ENCODE measurements at places on chromosomes 11 and 22.

DNA sequence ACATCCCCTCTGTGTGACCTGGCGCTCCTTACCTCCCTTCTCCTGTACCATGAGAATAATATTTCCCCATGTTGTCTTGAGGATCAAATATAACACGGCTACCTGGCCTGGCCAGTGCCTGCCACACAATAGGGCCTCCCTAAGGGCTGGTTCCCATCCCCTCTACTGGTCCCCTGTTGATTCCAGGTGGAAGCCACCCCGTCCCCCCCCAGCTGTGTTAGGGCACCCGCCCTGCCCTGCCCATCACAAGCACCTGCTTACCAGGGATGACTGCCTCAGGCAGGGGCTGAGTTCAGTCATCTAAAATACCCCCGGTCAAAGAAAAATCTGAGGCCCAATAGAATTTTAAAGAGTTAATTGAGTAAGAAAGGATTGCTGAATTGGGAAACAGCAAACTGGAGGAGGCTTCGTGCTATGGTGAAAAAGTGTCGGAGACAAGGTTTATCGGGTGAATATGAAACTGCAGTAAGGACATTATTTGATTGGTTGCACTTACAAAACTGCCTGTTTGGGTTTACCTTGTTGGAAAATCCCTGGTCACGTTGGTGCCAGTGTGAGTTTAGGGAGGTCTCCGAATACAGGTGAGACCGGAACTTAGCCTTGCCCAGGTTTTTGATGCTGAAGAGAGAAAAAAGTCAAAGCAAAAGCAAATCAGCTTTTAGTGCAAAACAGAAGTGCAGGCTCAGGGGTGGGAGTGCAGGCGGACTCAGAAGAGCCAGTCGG is 5.2 kb downstream of the APOL1 start:
- no peak for DNase-seq

DNA sequence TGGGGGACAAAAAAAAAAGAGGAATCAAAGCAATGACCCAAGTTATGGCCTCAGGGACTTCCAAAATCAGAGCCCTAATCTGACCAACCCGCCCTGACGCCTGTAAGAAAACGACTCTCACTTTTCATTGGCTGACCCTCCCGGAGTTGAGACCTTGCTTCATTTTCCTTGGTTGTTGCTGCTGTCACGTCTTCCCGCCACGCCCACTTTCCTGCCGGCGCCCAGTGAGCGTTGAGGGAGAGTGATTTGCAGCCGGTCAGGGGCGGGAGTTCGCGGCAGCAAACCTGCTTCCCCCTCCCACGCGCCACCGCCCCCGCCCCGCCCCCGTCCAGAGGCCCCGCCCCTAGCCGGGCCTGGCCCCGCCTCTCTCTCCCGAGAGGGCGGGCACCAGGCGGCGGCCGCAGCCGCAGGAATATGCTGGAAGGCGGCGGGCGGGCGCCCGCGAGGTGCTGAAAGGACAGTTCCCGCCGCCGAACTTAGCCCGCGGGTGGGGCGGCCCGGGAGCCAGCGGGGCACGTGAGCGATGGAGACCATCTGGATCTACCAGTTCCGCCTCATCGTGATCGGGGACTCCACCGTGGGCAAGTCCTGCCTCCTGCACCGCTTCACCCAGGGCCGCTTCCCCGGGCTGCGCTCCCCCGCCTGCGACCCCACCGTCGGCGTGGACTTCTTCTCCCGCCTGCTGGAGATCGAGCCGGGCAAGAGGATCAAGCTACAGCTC is at the start of gene RAB39A:
TSS of gene RAB39A (plus strand) at position 403 of the 721 bp plus-strand sequence. CDS start at position 524, 121 bp downstream.
- peak; percentile 91 for DNase-seq

DNA sequence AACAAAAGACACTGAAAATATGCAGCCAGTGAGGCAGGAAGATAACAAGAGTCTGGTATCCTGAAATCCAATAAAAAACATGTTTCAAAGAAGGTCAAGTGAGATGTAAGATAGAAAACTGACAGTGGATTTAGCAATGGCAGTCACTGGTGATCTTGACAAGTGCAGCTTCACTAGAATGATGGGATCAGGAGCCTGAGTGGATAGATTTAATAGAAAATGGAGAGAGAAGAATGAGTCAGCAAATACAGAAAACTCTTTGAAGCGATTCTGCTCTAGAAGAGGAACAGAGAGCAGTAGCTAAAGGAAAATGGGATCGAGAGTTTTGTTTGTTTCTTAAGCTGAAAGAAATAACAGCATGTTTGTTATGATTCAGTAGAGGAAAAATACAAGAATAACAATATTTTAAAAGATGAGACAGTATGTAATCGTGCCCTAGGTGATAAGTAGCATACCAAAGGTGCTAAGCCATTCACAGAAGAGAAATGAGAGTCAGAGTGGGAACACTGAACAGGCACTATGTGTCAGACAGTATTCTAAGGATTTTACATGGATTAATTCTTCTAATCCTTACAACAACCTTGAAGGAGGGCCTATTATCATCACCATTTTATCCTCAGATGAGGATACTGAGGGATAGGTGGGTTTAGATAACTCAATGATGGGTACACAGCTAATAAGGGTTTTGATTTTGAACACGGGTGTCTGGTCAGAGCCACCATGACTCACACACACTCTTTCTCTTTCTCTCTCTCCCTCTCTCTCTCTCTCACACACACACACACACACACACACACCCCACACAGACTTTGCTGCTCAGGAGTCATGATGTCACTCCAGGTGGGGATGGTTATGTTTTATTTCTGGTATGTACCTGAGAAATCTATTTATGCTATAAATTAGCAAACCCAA is 36.3 kb downstream of the MRE11 start:
- DNase-seq, result no peak

DNA sequence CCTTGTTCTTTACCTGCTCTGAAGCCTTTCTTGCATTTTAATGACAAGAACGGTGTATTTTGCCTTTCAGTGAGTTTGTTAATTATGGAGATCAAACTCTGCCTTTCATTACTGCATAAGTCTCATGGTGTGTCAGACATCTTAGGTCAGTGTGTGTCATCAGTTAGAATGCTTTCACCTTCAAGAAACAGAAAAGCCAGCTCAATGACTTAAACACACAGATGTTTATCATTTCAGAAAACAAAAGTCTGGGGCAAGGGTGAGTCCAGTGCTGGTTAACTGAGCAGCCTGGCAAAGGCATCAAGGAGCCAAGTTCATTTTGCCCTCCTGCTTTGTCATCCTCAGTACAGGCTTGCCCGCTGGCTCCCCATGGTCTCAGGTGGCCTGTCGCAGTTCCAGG is 54.5 kb downstream of the PACS1 start:
- DNase-seq, result no peak

DNA sequence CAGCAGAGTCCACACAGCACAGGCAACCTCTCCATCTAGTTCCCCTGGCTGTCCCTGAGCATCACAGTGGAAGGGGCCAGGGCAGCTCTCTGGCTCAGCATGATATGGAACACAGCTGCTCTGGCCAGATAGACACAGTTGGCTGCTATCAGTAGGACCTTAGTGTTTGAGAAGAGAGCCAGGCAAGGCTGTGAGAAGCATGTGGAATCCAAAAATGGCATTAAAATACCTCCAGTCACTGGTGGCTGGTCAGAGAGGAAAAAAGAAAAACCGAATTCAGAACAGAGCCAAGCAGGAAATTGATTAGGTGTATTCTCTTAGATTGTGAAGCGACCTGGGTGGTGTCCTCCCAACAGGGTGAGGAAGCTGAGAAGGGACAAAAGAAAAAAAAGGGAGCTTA is 27.9 kb downstream of the SERPINH1 start:
- no peak for DNase-seq

GRCh38 chr22:50489363-50490243 is 2.9 kb downstream of the MIOX start:
- no peak for DNase-seq

DNA sequence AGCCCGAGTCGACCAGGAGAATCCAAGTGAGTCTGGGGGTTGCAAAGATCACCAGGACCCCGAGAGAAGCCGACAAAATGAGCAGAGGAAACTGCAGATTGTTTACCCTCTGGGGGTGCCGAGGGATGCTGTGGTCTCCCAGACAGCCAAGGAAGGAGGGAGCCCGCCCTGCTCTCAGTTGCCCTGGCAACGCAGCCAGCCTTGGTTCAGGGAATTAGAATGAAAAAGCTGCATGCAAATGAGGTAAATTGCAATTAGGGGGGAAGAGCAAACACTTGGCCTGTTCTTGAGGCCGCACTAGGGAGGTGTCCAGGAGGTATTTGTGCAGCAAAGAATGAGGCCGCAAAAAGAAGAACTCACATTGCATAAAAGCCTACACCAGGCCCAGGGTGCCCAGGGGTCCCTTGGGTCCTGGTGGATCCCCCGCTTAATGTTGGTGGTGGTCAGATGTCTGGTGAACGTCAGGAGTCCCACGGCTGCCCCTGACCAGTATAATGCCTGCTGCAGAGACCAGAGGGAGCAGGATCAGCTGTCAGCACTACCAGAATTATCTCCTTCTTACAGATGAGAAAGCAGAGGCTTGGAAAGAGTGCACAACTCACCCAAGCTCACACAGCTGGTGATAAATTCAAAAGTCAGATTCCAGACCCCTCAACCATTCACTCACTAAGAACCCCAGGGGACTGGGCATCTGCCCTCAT is 40.3 kb upstream of the ATXN10 start:
- no peak for DNase-seq

- no peak for DNase-seq
Measured at GRCh38 chr11:73262851-73263495, 9.2 kb upstream of the P2RY6 start.

GRCh38 chr11:92224054-92224406 is 588 bp upstream of the FAT3 start:
- DNase-seq, result no peak

DNA sequence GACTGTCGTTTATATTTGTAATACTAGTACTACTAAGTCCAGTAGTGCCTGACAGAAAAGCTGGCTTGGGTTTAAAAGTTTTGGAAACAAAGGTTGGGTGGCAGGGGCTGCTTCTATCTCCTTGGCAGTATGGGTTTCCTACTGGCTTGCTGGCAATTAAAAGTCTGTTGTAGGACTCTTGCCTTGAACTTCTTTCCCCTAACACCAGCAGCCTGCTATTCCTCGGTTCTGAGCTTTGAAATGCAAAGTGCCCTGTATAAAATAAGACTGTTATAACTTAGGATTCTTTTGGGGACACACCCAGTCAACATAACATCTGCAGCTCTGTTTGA is 1.3 kb downstream of the RNF169 start:
- no peak for DNase-seq

DNA sequence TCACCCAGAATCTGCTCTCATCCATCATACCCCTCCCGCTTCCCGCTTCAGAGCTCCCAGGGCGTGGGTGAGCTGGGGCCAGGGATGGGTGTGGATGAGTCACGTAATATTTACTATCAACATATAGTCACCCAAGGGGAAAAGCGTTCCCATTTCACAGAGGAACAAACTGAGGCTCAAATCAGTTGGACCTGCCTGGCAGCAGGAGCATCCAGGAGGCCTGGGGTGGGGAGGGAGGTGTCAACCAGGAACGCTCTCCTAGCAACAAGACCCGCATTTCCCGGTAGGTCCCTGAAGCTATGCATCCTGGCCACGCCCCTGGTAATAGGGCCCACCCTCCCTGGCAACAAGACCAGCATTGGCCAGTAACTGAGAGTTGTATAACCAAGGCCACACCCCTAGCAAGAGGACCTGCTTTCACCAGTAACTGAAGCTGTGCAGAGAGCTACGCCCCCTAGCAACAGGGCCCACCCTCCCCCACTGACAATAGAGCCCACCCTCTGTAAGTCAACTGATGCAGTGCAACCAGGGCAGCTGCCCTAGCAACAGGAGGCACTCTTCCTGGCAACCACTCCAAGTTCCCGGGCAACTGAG is 32.7 kb upstream of the TXNRD2 start:
- DNase-seq, result no peak

DNA sequence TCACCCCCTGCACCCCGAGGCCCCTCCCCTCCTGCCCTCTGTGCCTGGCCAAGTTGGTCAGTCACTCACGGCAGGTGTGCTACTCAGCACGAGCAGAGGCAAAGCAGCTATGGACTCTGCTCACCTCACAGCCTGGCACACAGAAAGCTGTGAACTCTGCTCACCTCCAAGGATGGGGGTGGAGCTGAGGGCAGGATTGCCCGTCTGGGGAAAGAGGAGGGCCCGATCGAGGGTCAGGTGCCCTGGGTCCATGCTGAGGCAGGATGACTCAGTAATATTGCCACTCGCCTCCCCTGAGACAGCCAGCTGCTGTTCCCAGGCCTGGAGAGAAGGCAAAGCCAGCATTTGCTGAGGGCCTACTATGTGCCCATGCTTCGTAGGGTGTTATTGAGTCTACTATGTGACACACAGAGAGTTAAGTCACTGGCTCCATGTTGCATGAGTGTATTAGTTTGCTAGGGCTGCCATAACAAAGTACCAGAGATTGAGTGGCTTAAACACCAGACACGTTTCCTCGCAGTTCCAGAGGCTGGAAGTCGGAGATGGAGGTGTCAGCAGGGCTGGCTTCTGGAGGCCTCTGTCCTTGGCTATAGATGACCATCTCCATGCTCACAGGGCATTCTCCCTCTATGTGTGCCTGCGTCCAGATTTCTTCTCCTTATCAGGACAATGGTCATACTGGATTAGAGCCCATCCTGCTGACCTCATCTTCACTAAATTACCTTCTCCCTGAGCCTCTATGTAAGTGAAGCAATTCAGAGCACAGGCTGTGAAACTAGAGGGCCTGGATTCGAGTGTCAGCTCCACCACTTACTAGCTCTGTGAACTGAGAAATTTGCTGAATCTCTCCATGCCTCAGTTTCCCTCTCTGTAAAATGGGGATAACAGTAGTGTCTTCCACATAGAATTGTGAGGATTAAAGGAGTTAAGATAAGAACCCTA is 13.2 kb upstream of the TSKU start:
- no peak for DNase-seq

- DNase-seq, result no peak
Measured at GRCh38 chr11:65918211-65919140, at the start of gene C11orf68. TSS of gene C11orf68 (minus strand) at chr11:65919062. CDS start at chr11:65919031, 31 bp downstream.

GRCh38 chr11:8807544-8808225 is 103.3 kb upstream of the AKIP1 start:
- DNase-seq, result no peak

DNA sequence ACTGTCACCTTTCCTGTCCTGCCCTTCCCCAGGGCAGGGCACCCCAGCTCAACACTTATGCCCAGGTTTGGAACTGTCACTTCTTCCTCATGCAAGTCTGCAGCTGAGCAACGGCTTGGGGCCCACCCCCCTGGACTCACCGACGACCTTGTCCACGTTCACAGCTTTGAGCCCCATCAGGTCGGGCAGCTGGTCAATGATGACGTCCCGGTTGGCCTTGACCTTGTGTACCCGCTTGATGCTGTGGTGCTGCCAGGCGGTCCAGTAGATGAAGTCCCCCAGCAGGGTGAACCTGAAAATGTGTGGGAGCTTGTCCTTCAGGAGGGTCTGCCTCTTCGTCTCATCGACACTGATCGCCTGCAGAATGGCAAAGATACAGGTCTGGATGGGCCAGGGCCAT is 135.0 kb downstream of the CRYBB2 start:
- DNase-seq, result no peak

GRCh38 chr22:20386972-20387371 is 7.0 kb upstream of the ZNF74 start:
- no peak for DNase-seq

- DNase-seq, result no peak
Measured at GRCh38 chr22:22717664-22718063, 73.2 kb downstream of the GGTLC2 start.

DNA sequence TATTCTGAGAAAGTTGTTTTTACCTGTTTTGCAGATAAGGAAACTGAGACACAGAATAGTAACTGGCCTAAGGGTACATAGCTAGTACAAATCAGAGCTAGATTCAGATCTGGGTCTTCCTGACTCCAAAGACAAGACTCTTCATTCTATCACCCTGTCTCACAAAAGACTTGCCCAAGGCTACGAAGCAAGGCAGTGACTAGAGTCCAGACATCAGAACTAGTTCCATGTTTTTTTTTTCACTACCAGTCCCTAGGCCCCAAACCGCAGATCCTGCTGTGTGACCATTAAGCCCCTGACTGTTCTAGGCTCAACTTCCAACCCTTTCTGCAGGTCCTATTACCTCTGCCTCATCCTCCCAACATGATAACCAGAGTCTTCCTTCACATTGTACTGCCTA is 1.5 kb downstream of the BACE1-AS start:
- no peak for DNase-seq

All from bone marrow (tissue), 2 donors.